NCI-H1930 (cell line): ENCODE measurements at places on chromosomes 4 and X.

- no peak for DNase-seq
These were observed 231.2 kb upstream of the VEGFC start for GRCh38 chr4:177023951-177024350.

DNA sequence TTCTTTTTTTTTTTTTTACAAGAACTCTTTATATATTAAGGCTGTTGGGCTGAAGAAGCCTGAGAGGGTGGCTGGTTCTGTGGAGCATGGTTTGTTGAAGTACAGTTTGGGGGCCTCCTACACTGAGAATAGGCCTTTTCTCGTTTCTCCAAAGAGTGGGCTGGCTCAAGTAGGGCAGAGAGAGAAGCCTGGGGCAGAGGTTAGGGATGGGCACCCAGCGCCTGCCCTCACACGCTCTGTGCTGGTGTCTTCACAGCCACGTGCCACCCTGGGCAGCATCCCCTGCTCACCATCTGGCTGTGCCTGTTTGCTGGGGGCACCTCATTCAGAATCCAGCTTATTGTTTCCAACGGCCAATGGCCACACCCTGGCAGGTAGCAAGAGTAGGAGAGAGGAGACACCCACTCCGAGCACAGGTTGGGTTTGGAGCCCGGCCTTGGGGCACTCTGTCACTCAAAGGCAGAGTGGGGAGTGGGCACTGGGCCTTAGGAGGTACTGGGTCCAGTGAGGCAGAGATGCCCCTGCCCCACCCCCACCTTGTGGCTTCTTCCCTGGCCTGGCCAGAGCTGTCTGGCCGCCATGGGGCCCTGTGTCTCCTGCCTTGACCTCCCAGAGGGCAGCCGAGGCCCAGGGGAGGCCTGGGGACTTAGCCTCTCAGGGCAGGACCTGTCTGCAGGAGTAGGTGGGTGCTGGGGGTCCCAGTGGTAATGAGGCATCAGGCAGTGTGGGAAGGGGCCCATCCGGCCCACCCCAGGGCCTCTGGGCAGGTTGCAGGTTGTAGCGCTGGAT is 2.9 kb downstream of the MSANTD1 start:
- DNase-seq: no peak

- peak; percentile 9 for DNase-seq
These were observed 14.4 kb upstream of the RAB40A start for GRCh38 chrX:103533511-103534216.

DNA sequence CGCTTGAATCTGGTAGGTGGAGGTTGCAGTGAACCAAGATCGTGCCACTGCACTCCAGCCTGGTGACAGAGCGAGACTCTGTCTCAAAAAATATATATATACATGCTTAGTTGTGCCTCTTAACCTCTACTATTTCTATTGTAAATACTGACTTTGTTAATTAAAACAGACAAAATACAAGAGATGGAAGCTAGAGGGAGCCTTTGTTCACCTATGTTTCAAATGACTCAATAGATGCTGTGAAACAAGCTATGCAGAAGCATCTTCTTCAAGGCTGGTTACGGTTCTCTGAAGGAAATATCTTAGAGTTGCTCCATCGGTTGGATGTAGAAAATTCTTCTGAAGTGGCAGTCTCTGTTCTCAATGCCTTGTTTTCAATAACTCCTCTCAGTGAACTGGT is 6.2 kb downstream of the NCAPG start:
- no peak for DNase-seq

GRCh38 chrX:45769761-45770582 is 569.3 kb upstream of the DIPK2B start:
- no peak for DNase-seq

GRCh38 chrX:38754818-38755718 is 46.2 kb upstream of the MID1IP1 start:
- DNase-seq: no peak

DNA sequence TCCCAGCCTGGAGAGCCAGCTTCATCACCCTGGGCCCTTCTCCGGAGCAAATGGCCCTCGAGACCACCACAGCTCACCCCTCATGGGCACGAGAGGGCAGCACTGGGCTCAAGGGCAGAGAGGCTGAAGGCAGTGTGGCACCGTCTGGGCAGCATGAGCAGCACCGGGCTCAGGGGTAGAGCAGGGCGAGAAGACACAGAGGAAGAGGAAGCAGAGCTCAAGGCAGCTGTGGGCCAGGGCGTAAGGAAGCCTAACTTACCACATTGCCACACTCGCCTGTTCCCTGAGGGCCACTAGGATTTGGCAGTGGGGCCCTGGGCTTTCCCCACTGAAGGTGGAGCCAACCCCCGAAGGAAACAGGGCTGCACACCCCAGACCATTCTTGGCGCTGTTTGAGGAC is 15.5 kb downstream of the ZNF185 start:
- no peak for DNase-seq

GRCh38 chr4:42747971-42748370 is 91.1 kb upstream of the ATP8A1 start:
- DNase-seq: no peak

- DNase-seq: no peak
These were observed 95.9 kb upstream of the SCOC start for GRCh38 chr4:140277576-140277975.

DNA sequence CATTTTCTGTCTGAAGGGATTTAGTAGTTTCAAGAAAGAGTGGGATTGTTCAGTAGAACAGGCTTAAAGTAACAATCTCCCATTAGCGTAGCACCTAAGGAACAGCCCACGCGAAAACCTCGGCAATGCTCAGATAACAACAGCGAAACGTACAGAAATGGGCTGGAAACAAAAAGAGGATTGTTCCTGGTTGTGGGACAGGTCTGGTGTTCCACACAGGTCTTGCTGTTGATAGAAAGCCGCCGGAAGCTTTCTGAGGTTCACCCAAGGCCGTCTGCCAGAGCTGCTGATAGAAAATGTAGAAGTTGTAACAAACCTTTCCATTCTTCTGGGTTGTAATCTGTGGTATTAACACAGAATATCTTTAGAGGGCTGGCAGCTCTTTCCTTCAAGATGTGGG is 69.4 kb upstream of the CLCN4 start:
- no peak for DNase-seq

DNA sequence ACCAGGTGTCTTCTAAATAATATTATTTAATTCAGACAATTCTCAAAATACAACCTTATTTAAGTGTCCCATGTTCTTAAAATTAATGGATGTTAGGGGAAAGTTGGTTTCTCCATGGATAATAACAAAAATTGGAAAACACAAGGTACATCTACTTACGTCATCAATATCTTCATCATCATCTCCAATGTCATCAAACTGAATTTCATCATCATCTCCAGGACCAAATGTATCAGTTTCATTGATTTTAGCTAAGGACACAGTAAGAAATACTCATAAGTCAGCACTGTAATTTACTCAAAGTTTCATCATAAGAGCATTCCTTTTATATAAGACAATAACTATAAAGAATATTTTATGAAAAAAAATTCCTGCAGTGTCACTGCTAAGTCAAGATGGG is 11.3 kb downstream of the EIF1AX start:
- DNase-seq: no peak

DNA sequence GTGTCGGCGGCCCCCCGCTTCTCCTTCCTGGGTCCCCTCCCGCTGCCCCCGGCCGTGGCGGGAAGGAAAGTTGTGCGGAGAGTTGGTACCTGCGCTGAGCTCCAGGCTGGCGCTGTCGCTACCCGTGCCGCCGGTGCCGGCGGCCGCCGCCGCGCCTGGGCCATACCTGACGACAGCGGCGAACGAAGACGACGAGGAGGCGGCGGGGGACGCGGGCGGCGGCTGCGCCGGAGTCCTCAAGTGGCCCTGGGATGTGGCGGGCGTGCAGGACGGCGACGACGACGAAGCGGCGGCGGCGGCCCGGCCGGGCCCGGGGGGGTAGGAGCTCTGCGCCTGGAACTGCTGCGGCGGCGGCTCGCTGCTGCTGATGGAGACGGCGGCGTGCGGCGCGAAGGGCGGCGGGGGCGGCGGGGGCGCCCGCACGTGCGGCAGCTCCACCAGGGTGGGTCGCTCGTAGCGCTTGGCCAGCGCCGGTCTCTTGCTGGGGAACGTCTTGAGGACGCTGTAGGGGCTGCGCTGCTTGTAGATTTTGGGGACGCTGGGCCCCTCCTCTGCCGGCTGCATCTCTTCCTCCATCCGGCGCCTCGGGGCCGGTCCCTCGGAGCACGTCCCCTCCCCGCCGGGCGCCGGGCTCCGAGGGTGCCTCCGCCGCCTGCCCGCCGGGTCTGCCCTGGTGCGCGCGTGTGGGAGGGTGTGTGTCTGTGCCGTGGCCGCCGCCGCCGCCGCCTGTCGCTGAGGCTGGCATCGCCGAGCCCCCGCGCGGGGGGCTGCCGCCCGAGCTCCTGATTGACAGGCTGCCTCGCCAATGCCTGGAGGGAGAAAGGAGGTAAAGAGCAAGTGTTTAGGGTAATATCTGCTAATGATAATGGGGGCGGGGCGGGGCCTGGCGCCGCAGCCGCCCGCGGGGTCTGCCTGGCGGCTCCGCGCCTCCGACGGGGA is 618 bp downstream of the BEND4 start:
- peak; percentile 46 for DNase-seq

DNA sequence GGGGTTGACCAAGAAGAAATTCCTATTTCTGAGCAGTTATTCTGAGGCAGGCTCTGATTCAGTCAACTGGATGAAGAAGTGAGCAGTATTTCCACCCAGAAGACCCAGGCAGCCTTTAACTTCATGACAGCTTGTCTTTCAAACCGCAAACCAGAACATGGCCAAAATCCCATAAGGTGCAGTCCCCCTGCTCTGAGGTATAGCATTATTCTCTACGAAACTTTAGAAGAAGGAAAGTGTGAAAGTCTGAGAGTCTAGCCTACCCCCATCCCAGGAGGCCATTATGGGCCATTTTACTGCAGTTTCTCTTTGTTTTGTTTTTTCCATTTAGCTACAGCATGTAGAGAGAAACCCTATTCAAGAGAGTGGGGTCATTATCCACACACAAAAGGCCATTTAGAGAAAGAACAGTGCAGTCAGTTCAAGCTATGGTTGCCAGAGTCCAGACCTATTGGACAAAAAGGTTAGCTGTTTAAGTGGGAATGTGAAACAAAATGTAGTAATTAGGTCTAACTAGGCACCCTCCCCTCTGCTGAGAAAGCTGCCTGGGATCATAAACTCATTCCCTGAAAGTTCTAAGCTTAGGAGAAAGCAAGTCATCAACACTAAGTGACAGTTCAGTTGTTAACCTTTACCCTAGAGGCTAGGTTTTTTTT is 52.1 kb upstream of the RASGEF1B start:
- peak; percentile 28 for DNase-seq

DNA sequence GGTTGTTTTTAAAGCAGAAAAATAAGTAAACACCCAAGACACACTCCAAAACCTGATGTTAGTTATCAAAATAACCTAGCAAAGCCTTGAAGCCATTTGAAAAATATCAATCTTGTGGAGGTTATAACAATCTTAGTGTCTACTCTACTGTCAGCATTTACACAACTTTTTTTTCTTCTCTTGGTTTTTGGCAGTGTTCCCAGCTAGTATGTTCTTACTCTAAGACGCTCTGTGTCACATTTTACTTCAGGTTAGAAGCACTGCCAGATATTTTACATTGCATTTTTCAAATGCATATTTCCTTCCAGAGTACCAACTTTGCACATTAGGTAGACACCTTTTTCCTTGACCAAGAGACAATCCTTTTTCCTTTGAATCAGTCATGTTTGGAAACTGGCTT is 114.0 kb upstream of the INPP4B start:
- no peak for DNase-seq

- DNase-seq: no peak
These were observed 193.2 kb upstream of the LEF1 start for GRCh38 chr4:108361886-108362285.

DNA sequence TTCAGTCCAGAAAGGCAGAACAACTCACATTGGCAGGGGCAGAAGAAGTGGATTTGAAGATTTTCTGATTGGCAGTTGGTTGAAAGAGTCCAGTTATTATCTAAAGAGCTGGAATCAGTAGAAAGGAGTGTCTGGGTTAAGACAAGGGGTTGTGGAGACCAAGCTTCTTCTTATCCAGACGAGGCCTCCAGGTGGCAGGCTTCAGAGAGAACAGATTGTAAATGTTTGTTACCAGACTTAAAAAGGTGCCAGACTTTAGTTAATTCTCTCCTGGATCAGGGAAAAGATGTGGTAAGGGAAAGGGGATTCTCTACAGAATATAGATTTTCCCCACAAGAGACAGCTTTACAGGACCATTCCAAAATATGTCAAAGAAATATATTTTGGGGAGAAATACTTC is 36.7 kb upstream of the TLR3 start:
- no peak for DNase-seq

GRCh38 chrX:12142661-12143060 is 4.4 kb downstream of the FRMPD4 start:
- no peak for DNase-seq

DNA sequence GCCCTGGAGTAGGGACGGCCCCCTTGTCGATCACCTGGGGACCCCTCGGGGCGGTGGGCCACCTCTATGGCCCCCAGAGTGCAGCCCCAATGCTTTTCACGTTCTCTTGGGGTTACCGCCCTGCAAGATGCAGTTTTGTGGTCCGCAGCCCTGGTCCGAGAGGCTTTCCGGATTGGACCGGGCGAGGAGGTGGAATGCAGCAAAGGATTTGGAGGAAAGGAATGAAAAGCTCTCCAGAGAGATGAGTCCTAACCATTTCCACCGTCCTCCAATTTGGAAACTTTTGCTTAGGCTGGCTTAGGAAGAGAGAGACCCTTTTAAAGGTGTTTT is 601 bp downstream of the SLC25A43 start:
- no peak for DNase-seq

DNA sequence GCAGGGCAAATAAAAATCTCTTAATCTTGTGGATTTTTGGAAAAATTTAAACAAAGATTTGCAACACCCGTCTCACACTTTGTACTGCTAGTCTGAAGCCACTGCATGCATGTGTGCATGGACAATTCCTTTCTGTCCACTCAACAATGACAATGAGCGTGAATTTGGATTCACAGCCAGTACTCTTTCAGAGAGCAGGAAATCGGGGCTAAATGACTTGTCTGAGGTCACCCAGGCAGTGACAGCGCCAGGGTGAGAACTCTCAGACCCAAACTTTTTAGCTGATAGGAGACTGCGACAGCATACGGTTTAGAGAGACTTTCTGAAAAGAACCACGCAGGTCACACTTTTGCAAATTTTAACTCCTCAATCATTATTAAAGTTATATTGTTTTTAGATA is 90.9 kb downstream of the ZNF827 start:
- no peak for DNase-seq

- no peak for DNase-seq
These were observed 126.9 kb upstream of the GPRIN3 start for GRCh38 chr4:89434364-89434988.

- DNase-seq: no peak
These were observed 12.1 kb upstream of the TLR8 start for GRCh38 chrX:12894074-12895030.

DNA sequence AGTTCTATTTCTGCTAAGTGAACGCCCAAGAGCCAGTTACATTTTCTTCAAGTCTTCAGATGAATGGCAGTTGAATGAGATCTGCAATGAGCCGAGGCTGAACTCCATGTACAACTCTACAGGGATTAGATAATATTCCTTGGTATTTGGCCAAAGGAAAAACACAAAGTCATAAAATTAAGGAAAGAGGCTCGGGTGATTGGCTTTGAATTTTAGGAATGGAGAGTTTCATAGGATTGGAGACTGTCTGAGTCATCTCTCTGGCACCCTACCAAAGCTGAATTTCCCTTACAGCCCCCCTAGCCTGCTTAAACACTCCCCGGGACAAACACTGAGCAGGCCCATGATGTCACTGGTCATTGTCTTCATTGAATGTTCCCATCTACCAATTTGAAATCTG is 188.0 kb upstream of the C1QTNF7 start:
- DNase-seq: no peak

- DNase-seq: no peak
These were observed 39.8 kb downstream of the GLRB start for GRCh38 chr4:157115613-157116335.

GRCh38 chr4:56535915-56536314 is 30.3 kb downstream of the ARL9 start:
- DNase-seq: no peak
